CD4-positive, alpha-beta T cell treated with Interleukin-12 subunit alpha and Interleukin-12 subunit beta, for 1 hour (primary cell): ENCODE measurements at places on chromosomes 16 and 17.

- DNase-seq: peak; percentile 72
Observed at GRCh38 chr16:29702269-29702668, 23.3 kb downstream of the QPRT start.

- peak; percentile 93 for DNase-seq
Observed at GRCh38 chr17:82297714-82298537, 19.5 kb downstream of the CD7 start.

DNA sequence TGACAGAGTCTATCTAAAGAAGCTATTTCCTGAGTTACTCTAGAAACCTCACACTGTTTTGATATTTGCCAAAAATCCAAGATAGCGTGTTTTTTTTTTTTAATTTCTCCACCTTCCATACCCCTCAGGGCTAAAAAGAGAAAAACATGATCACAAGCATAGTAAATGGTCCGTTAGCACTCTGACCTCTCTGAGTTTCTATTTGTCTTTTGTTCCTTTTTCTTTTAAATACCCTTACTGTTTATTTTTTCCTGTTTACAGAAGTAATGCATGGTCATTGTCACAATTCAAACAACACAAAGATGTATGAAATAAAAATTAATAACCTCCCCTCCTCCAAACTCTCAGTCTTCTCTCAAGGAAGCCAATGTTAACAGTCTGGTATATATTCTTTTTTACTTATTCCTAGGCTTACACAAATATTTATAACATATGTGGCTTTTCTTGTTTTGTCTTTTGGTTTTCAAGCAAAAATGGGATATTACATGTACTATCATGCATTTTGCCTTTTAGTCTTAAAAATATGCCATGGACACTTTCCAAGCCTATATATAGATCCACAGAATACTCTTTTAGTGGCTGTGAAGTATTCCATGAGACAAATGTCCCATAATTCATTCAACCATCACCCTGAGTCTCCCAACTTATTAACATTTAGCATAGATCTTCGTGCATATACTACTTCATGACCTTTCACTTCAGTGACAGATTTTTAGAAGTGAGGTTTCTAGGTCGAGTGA is 3.1 kb downstream of the SKAP1 start:
- DNase-seq: no peak

- no peak for DNase-seq
Observed at GRCh38 chr16:49458656-49459445, 85.2 kb downstream of the C16orf78 start.

- no peak for DNase-seq
Observed at GRCh38 chr16:17469741-17470181, 999 bp downstream of the XYLT1 start.
